ENCODE measurements at places on chromosomes 3 and 15.

DNA sequence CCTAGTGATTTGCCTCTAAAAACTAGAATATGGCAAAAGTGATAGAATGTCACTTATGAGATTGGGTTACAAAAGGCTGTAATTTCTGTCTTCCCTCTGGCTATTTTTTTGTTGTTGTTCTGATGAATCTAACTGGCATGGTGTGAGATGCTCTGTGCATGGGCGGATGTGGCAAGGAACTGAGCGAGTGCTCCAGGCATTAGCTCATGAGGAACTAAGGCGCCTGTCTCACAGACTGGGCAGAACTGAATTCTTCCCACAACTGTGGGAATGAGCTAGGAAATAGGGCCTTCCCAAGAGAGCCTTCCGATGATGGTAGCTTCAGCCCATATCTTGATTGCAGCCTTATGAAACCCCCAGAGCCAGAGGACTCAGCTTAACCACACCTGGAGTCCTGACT lies 222.5 kb downstream of the NR2F2 start:
- no peak for DNase-seq

GRCh38 chr15:80011596-80011995 lies 40.6 kb upstream of the BCL2A1 start:
- DNase-seq, result no peak

- no peak for DNase-seq
Measured at GRCh38 chr15:94230431-94230882, 904 bp upstream of the MCTP2 start.

DNA sequence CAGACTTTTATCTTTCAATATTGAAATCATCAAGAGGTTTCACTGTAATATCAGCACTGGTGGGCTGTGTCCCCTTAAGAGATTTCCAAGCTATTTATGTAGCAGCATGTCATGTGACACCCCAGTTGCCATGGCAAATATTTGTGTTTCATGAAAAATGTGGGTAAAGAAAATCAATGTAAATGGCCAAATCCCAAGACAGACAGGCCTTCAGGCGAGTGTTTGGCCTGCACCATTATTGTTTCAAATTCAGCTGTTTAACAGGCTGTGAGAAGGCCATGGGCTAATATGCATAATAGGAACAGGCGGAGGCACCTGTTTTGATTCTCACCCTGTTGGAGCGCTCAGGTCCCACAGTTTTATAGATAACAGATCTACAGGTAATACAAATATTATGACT lies 104.2 kb downstream of the IQCH start:
- DNase-seq, result no peak

GRCh38 chr15:87576486-87577176 lies 679.9 kb downstream of the NTRK3 start:
- DNase-seq, result no peak

GRCh38 chr15:68572309-68572708 lies 6.5 kb upstream of the CORO2B start:
- DNase-seq, result no peak

DNA sequence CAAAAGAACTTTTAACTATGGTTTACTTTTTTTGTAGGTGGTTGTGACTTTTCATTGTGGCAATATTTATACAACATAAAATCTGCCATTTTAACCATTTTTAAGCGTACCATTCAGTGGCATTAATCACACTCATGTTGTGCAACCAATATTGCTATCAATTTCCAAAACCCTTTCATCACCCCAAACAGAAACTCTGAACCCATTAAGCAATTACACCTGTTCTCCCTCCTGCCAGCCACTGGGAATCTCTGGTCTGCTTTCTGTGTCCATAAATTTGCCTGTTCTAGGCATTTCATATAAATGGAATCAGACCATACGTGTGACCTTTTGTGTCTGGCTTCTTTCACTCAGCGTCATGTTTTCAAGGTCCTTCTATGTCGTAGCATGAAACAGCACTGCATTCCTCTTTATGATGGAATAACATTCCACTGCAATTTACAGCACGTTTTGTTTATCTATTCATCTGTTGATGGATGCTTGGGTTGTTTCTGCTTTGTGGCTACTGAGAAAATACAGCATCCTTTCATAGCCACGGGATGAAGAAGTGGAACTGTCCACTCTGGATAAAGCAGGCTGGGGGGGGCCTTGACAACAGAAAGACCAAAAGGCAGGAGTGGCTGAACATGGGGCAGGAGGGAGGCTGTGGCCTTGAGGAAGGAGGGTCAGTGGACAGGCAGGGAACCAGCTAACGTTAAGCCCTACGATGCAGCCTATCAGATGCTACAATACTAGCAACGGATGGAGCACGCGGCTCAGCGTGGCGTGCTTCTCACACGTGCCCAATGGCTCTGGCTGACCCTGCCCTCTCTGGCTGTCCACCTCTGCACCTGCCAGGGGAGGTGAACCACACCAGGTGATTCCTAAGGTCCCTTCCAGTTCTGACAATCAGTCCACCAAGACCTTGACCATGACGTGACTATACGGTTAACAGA lies 110.9 kb downstream of the SEC22A start:
- DNase-seq, result no peak

DNA sequence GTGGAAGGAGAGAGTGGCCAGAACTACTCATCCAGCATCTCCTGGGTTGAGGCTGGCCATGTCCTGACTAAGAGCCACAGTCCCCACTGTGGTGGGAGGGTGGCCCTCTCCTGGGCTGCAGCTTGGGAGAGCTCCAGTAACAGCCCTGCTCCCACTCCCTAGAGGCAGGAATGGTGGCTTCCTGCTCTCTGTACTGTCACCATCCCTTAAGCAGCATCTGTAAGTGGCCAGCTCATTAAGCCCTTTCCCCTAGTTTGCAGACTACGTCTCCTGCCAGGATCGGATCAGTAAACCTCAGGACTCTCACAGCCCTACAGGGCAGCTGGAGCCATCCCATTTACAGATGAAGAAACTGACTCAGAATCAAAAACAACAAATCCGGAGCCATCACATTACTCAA lies 30.5 kb downstream of the DNAJB8 start:
- no peak for DNase-seq

DNA sequence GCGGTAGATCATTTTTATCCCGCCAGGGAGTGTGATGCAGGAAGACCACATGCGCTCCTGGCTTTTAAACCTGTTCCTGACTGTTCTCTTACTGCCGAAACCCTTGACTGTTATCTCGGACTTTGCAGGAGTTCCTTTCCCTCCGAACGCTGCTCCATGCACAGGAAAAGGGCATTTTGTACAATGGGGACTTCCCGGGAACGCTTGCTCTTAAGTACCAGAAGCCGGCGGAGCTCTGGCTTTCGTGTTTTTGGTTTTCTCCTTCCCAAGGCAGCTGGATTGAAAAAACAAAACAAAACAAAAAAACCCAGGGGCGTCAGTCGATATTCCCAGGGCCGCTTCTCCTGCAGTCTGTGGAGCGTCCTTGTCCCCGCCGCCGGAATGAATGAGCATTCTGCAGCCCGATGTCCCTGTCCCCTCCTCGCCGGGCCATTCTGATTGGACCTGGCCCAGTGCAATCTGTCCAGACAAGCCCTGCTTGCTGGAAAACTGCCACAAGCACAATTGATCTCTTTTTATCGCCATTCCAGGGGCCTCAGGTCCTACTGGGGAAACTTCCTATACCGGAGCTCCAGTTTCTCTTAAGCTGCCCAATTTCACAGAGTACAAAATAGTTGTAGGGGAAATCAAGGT lies 44.8 kb downstream of the SLC6A1 start:
- DNase-seq, result no peak

GRCh38 chr15:28051955-28052633 lies 47.0 kb downstream of the OCA2 start:
- DNase-seq, result no peak

- no peak for DNase-seq
Measured at GRCh38 chr3:189513281-189514117, 117.7 kb upstream of the TP63 start.

DNA sequence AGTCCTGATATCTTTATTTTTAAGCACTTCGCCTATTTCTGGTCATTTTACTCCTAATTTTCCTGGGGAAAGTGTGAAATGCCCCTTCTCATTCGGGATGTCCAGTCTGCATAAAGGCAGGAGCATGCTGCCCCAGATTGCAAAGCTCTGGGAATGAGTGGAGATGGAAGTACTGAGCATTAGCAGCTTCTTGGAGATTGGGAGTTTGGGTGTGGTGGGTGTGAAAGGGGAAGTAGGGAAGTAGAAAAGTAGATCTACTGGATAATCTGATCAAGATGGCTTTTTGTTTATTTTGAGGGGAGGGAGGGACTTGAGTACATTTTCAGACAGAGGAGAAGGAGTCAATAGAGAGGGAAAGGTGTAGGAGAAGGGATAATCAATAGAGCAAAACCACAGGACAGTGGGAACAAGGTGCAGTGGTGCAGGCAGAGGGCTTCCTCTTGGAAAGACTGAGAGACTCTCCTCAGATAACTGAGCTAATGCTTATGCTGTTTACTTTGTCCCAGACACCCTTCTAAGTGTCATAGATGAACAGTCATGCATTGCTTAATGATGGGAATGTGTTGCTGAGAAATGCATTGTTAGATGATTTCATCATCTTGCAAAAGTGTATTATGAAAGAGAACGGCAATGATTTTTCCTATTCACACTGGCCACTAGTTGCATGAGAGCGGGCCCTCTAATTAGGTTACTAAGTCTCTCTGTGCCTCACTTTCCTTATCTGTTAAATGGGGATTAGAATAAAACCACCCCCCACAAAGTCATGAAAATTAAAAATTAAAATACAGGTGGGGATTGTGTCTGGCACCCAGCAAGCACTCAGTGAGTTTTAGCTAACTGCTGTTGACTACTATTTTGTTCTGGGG lies 45.5 kb downstream of the PHLDB2 start:
- DNase-seq, result no peak

DNA sequence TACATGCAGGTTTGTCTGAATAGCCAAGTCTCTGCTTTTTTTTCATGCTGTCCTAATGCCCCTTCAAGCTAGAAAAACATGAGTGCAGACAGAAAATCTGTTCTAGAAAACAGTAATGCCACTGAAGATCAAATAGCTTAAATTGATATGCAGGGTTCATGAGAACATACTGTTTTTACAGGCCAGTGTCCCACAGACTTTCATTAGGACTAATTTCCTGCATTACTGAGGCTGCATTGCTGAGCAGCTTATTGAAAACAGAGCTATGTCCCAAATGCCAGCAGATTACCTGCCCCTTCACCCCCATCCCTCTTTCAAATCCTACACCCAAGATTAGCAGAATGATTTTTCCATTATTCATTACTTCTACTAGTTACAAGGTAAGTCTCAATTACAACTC lies 665 bp downstream of the TM4SF18 start:
- DNase-seq, result no peak

- no peak for DNase-seq
Measured at GRCh38 chr15:42786978-42787377, 50.0 kb upstream of the CDAN1 start.

DNA sequence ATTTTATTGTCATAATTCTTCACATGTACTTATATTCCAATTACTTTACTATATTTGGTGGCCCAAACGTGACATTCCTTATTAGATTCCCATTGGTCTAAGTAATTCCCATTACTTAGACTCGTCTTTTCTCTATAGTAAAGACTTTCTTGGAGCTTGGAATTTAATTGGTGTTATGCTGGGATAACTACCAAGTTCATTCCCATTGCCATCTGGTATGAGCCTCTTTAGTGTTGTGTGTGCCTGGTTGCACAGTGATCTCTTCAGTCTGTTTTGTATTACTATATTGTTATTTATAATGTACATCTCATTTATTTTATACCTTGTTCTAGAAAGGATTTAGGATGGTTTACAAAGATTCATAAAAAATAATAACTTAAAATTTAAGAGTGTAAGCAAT lies 27.8 kb downstream of the TMEM108 start:
- DNase-seq, result no peak

- DNase-seq, result no peak
Measured at GRCh38 chr3:120793601-120794000, 51.1 kb downstream of the GTF2E1 start.

DNA sequence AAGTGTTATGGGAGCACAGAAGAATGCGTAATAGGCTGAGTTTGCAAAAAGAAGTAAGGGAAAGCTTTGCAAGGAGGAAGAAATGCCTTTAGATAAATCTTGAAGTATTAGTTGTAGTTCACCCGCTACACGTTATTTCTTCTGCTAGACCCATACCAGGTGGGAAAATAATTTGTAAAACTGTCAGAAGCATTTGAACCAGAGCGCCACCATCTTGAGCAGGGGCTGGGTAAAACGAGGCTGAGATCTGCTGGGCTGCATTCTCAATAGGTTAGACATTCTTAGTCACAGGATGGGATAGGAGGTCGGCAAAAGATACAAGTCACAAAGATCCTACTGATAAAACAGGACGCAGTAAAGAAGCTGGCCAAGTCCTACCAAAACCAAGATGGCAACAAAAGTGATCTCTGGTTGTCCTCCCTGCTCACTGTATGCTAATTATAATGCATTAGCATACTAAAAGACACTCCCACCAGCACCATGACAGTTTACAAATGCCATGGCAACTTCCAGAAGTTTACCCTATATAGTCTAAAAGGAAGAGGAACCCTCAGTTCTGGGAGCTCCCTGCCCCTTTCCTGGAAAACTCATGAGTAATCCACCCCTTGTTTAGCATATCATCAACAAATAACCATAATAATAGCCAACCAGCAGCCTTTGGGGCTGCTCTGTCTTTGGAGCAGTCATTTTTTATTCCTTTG lies 50.0 kb upstream of the ZNF280D start:
- DNase-seq, result no peak

GRCh38 chr3:97896129-97896528 lies 74.3 kb downstream of the CRYBG3 start:
- no peak for DNase-seq

DNA sequence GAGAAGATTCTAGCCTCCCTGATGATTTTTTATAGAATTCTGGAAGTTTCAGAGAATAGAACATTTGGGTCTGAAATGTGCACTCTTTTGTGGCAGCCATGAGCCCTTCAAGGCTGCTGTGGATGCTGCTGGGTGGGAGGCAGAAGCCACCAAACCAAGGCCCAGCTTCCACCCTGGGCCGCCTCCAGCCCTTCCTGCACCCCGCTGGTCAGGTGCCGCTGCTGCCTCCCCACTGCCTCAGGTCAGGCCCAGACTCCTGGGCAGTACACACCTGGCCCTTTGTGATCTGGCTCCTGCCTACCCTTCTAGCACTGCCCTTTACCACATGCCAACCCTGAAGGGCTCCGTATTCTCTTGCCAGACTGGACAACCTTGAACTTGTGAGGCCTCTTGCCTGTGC lies 28.3 kb downstream of the PPCDC start:
- DNase-seq, result no peak

DNA sequence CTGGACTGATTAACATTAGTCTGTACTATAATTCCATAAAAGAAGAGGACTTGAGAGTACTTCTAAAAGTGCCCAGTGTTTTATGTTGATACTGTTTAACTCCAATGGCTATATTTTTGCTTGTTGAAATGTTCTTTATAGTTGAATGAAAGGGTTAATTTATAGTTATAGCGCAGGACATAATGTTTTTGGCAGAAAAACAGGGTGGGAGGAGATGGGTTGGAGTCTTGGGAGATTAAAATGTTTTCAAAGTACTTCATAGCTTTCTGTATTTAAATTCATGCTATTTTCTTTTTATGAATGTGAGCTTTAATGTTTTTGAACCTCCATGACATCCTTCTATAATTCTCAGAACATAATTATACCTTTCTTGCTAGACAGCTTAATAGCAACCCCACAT lies 108.2 kb downstream of the CNTN3 start:
- DNase-seq, result no peak

GRCh38 chr3:148315756-148316155 lies 381.9 kb upstream of the AGTR1 start:
- DNase-seq, result no peak

GRCh38 chr3:79367803-79368202 lies 400.0 kb downstream of the ROBO1 start:
- no peak for DNase-seq

Measured in iPS DF 6.9 (cell line).